CD4-positive, alpha-beta memory T cell (primary cell): ENCODE measurements at places on chromosomes 1 and 21. TPM values are rescaled to one million over a fixed set of nuclear protein-coding genes. Genes with fewer than 3 reads are reported as not detected.

Gene ITLN2
- polyA plus RNA-seq, result not detected

DNA sequence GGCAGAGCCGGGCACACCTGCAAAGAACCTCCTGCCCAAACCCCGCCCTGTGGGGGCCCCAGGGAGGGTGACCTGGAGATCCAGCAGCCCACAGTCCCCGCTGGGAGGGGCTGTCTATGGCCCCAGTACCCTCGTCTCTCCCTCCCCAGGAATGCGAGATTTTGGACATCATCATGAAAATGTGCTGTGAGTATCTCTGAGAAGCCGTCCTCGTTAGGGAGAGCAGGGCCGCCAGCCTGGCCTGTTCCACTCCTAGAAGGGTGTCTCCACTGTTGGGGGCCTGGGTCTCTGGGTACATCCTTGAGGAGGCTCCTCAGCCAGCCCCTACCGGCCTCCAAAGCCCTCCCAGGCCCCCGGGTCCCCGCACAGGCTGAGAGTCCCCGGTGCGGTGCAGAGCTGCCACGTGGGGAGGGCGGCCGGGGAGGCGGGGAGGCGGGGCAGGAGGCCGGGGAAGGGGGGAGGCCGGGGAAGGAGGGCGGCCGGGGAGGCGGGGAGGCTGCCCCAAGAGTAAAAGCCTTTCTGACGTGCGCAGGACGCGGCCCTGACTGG, 18.7 kb downstream of the COL6A1 start:
- DNase-seq, result no peak

GRCh38 chr1:244780311-244780710, 55.1 kb upstream of the COX20 start:
- no peak for DNase-seq

DNA sequence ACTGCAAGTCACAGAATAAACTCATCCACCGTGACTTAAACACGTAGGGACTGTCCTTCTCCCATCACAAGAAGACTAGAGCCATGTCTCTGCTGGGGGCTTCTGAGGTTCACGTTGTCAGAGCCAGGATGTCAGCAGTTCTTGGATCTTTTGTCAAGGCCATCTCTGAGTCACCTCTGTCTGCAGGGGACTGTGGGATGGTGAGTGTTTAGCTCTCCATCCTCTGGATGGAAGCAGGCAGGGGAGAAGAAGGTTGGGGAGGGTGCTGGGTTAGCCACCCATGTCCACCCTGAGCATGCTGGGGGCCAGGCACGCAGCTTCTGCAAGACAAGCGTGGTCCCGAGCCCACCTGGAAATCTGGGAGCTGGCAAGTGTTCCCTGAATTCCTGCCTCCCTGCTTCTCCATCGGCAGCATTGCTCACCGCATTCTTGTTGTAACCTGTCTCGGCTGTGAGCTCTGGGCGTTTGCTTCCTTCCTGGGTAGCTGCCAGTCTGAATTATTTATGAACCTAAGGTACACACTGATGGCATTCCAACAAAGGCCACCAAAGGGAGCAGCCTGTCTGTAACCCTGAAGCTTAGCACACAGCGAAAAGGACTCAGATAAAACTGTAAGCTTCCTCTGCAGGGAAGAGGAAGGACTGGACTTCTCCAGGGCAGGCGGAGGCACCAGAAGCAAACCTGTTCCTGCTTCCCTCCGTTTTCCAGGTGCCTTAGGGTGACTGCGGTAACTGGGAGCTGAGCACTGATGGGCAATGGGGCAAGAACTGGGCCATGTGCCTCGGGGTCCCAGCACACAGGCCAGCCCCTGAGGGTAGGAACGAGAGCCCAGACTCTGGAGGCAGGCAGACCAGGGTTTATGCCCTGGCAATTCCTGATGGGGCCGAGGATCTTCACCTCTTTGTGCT, 88.6 kb downstream of the RIPK4 start:
- no peak for DNase-seq

Gene HUNK
- polyA plus RNA-seq, result 0.07 TPM

DNA sequence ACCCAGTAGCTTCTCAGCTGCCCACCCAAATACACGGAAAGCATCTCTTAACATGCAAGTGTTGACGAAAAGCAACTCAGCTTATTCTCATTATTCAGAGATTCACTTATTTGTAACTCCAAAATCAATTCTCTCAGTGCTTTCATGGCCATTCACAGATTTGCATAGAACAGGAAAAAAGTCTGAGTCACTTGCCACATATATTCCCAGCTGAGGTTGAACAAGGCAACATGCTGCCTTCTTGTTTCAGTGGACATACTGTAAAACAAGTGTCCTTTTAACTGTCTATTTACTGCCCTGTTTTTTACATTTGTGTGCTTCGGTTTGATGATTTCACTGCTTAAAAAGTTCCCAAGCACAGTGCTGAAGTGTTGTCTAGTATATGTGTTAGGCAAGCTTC, 273.0 kb downstream of the LTN1 start:
- no peak for DNase-seq

Gene TMEM125
- polyA plus RNA-seq, result not detected

DNA sequence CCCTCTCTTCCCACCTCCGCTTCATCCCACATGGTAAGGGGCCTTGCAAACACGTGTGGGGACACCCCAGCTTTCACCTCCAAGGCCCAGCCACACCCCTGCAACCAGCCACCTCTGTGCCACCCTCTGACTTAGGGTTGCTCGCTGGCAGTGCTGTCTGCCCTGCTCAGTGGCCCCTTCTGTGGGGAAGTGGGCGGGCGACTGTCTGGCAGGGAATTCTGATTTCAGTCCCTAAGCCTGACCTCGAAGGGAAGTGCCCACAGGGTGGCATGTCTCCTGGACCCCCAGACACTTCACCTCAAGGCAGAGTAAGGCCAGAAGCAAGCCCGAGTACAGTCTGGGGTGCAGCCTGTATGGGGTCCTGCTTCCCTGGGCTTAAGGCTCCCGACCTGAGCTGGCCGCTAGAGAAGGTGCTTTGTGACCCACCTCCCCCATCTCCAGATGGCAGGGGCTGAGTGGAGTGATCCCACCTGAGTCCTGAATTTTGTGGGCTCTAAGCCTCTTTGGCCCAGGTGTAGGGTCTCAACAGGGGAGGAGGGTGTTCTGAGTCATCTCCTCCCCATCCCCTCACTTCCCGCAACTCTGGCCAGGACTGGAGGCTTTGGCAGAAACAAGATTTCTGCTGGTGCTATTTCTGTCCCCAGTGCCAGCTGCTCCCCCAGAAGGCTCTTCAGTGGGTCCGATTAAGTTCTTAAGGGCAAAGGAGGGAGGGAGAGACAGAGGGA, 7.0 kb downstream of the RD3 start:
- DNase-seq, result no peak

GRCh38 chr1:195934817-195935553, 673.3 kb downstream of the KCNT2 start:
- no peak for DNase-seq

Gene SMIM1
- polyA plus RNA-seq, result 1.5 TPM

DNA sequence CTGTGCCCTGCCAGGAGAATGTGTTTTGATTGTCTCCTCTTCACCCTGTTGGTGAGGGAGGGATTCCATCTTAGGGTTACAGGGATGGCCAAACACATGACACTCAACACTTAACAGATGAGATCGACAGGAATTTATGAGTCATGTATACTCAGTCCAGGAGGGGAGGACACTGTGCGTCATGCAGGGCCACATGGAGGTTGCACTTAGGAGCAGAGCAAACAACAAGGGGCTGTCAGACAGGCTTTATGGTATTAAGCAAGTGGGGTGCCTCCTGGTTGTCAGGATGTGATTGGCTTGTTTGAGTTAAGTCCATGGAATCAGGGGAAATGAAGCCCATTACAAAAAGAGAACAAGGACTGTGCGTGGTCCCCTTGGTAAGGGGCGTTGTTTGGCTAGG, 26.9 kb downstream of the EDARADD start:
- no peak for DNase-seq

GRCh38 chr1:9853249-9853595, 29.5 kb upstream of the CLSTN1 start:
- no peak for DNase-seq

- no peak for DNase-seq
Observed at GRCh38 chr21:38790961-38791360, 14.8 kb upstream of the ETS2 start.

DNA sequence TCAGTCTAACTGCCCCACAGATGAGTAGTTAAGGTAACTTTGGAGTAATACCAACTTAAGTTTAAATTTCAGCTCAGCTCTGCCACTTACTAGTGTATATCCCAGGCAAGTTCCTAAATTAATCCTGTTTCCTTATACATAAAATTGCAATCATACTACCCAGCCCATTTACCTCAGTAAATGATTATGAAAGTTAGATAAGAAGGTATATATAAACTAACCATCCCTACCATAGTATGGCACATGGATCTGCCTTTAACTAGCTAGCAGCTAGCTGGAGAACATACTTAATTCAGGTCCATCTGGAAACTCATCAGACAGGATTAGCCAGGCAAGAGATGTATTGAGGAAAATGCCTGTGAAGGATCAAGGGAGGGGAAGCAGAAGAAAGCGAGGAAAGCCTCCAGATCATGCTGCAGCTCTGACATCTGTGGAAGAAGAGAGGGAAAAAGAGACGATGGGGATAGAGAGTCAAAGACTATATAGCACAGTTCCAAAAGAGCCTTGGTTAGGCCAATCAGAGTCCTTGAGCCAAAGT, 8.0 kb upstream of the JAK1 start:
- no peak for DNase-seq
